Esophagus squamous epithelium (tissue), 5 donors: ENCODE measurements at places on chromosomes 1 and 21.

GRCh38 chr1:182054698-182055326 lies 6.7 kb downstream of the ZNF648 start:
- DNase-seq: no peak

GRCh38 chr1:2431518-2431917 lies 19.2 kb upstream of the PEX10 start:
- DNase-seq: no peak

DNA sequence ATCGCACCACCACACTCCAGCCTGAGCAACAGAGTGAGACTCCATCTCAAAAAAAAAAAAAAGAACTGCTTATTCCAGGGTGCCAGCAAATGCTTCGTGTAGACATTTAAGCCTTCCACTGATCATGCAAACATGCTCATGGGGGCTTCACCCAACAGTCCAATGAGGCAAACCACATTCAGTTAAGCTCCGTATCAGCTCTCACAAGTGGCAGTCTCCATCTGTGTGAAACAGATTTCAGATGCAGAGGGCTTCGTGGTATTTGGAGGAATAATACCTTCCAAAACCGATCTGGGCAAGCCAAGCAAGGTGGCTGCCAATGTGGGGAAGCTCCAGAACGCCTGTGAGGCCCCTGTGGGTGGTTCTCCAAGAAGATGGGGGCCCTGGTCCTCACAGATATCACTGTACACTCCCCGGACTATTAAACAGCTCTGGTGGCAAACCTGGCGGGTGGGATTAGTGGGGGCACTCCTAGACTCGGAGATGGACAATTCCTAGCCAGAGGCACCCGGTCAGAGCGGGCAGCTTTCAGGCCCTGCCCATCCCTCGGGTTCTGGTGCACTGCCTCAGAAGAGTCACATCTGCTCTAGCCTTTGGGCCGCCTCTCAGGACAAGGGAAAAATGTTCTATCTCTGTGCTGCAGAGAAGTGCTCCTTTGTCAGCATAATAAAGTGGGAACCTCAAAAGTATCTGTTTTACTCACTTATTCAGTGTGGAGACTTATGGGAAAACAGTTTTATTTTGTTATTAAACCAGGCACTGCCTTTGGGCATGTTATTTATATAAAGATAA lies 10.2 kb downstream of the CREG1 start:
- DNase-seq: no peak

DNA sequence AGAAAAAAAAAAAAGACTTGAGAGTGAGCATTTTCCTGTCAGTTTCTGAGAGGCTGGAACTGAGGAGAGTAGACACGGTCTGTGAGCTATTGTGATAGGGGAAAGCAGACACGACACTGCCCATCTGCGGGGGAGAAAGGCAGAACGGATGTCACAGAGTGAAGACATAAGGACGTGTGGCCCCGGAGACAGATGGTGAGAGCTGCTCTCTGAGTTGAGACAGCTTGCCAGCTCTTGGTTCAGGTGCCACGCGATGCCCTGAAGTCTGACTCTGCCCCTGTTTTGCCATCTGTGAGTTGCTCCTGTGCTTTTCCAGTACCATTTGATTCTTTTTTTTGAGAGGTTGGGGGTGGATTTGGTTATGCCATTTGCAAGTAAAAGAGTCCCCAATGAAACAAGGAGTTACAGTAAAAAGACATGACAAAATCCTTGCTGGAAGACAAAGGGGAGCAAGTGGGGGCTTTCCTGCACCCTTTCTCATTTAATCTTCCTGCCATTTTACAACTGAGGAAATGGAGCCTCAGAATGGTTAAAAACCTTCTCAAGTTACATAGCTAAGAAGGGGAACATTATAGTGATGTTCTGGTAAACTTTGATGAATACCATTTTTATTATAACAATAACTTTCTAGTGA lies 128.9 kb upstream of the DNAH14 start:
- no peak for DNase-seq

GRCh38 chr1:222028116-222028515 lies 286.2 kb upstream of the DUSP10 start:
- DNase-seq: no peak

DNA sequence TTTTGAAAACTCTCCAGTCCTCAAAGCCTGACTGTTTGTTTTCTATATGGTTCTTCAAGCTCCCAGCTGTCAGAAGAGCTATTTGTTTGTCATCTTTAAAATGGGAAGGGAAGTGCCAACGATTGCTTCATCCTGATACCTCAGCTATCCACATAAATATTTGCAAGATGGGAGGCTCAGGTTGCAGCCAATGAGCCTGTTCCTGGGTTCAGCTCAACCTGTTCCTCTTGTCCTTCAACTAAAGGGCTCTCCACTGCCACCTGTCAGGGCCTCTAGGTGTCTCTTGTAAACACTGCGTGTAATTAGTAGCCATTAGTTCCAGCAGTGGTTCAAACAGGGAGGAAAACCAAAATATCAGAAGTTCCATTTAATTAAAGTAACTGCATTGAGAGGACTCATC lies 445.1 kb downstream of the AJAP1 start:
- DNase-seq: no peak
